Glomerular endothelial cell (primary cell): ENCODE measurements at places on chromosomes 16 and 17.

DNA sequence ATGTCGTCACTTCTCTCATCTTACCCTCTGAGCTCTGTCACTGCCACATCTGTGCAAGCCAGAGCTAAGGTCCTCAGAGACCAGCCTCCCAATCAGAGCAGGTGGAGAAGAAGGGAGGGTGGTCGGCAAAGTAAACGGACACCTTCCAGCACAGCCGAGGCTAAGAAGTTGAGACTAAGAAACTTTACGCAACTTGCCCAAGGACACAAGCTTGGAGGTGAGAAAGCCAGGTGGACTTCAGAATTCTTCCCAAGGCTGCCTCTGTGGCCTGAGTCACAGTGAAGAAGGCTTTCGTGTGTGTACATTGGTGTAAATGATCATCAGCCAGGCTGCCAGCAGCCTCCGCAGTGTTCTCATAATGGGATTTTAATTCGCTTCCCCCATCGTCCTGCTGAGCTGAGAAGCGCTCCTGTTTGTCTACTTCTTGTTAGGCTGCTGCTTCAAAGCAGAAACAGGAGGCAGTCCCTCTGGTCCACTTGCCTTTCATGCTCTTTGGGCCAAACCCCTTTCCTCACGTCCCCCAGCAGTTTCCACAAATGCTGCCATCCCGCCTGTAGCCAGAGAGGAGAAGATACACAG, 125.0 kb upstream of the RPL38 start:
- no peak for DNase-seq

GRCh38 chr17:75589919-75590303, 2.3 kb downstream of the MYO15B start:
- no peak for DNase-seq

GRCh38 chr17:1188812-1189504, 9.2 kb upstream of the ABR start:
- no peak for DNase-seq

DNA sequence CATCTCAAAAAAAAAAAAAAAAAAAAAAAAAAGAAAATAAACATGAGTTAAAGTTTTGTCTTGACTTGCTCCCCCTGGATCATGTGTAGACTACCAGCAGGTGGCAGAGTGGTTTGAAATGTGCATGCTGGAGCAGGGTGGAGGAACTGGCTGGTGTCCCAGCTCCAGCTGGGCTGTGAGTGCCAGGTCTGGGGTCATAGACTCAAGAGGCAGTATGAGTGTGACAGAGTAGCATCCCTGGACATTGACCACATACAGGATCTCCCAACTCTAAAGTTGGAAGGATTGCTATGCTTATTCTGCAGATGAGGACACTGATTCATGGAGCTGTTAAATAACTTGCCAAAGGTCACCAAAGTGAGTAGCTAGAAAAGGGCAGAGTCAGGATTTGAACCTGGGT, 198.0 kb upstream of the MPHOSPH6 start:
- peak; percentile 2 for DNase-seq

DNA sequence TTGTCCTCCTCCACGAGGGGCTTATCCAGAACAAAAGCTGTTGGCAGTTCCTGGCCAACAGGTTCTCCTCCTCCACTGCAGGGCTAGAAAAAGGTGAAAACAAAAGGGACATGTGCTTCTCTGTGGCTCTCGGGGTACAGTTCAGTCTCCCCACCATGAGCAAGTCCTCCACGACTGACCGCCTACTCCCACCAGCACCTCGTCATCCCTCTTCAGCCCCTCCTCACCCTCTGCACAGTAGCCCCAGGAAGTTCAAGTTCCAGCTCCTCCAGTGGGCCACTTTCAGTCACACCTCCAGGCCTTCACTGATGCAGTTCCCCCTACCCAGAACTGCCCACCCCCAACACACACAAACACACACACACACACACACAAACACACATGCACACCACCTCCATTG, 19.4 kb downstream of the KRT9 start:
- no peak for DNase-seq

DNA sequence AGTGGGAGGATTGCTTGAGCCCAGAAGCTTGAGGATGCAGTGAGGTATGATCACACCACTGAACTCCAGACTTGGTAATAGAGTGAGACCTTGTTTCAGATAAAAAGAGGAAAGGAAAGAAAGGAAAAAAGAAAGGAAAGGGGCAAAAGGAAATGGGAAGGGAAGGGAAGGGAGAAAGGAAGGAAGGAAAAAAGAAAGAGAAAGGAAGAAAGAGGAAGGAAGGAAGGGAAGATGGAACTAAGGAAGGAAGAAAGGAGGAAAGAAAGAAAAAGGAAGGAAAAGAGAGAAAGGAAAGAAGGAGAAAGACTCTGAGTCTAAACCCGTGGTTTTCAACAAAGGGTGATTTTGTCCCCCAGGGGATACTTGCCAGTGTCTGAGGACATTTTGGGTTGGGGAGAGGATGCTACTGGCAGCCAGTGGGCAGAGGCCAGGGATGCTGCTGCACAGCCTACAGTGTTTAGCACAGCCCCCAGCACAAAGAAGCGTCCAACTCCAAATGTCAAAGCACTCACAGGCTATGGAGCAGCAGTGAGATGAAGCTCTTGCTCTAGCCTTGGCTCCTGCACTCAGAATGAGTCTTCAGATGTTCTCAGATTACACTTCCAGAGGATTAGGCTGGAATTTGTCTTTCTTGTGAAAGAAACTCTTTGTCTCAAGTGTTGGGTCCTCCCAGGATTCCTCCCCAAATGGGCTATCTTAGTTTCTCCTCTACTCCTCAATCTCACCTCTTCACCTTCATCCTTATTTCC, 64.2 kb downstream of the BMERB1 start:
- DNase-seq, result no peak

DNA sequence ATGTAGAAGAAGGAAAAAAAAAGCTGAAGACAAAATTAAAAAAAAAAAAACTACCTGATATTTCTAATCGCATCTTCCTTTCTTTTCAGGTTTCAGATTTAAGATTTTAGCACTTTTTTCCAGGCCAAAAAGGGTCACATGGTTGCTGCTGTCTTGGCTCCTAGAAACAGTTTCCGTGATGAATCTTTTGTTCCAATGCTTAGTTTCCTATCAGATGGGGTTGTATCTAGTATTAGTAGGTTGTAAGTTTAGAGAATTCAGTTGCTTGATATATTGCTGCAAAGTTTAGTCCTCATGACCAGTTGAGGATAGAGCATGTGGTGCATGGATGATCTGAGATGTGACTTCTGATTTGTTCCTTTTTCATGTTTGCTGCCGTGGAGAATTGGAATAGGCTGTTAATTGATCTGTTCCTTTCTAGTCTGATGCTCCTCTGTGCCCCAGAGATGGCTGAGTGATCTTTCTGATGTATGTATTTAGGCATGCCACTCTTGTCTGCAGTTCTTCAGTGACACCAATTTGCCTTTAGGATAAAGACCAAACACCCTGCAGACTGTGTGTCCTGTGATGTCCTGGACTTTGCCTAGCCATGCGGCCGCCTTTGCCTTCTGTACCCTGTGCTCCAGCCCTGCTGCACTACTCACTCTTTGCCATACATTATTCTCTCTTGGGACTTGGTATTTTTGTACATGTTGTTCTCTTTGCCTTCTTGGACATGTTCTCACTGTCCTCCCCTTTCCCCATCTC, 94.0 kb downstream of the MRTFB start:
- no peak for DNase-seq

DNA sequence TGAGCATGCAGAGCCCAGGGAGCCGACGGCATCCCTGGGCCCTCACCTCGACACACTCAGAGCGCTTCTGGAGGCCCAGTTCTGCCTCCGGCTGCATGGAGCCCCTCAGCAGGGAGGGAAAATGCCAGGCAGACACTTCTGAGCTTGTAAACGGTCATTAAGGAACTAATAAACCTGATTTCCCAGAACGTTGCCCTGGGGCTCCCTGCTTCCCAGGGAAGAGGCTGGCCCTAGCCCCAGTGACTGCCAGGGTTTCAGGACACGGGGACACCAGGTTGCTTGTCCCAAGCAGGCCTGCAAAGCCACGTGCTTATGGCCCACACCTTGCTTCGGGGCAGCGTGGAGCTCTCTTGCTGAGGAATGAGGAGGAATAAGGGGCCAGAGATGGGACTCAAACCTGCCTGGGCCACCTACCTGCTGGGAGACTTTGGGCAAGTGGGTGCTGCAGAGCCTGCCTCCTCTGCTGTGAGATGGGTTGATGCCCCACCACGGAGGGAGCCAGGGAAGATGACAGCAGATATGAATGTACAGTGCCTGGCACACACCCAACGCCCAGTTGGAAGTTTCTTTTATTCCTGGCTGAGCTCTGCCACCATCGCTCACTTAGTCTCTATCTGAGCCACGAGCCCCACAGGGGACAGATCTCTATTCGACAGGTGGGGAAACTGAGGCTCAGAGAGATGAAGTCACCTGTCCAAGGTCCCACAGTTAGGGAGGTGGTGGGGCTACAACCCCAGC, 5.4 kb downstream of the RHBDF2 start:
- no peak for DNase-seq

DNA sequence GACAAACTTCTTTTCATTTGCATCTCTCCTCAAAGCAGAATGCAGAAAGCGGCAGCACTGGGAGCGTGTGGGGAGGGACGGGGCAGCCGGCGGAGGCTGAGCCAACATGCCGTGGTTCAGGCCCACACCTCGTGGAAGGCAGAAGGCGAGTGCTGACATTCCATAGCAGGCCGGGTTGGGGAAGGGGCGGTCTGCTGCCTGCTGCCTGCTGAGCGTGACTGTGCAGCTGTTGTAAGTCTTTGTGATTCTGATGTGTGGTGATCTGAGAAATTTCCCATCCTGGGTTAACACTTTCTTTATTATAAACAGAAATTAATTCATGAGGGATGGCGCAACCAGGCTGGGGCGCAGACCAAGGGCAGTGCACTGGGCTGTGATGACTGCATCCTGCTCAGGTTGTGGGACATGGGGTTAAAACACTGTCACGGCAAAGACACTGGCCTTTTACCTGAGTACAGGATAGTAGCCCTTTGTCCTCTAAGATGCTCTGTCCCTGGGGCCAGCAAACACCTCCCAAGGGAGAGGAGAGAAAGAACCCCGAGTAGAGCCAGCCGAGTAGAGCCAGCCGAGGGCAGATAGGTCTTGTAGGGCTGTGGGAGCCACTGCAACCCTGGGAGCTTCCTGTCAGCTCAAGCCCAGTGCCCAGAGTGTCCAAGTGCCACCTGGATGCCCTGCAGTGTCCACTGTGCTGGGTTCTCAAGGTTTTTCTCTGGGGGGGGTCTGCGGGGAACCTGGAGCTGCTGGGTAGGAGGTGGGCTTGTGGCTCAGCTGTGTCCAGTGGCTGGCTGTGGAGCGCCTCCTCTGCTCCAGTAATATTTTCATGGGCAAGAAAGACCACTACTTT, 8.8 kb upstream of the DNASE1 start:
- no peak for DNase-seq

DNA sequence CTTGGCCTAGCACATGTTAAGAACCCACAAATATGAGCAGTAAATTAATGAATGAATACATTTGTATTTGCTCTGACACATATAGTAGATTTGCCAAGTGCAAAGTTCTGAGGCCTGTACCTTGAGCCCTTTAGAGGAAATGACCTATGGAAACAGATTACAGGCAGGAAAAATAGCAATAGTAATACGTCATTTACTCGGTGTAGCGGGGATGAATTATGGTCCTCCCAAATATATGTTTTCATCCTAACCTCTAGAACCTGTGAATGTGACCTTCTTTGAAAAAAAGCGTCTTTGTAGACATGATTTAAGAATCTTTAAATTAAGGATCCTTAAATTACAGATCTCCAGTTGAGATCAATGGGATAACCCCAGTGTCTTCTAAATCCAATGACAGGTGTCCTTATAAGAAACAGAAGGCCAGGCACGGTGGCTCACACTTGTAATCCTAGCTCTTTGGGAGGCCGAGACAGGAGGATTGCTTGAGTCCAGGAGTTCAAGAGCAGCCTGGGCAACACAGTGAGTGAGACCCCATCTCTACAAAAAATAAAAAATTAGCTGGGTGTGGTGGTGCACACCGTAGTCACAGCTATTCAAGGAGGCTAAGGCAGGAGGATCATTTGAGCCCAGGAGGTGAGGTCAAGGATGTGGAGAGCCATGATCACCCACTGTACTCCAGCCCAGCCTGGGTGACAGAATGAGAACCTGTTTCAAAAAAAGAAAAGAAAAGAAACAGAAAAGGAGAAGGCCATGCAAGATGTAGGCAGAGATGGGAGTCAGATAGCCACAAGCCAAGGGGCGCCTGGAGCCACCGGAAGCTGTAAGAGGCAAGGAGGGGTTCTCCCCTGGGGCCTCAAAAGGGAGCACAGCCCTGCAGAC, 5.1 kb upstream of the ITPRIPL2 start:
- no peak for DNase-seq
